ENCODE measurements at places on chromosomes 11 and 22.

DNA sequence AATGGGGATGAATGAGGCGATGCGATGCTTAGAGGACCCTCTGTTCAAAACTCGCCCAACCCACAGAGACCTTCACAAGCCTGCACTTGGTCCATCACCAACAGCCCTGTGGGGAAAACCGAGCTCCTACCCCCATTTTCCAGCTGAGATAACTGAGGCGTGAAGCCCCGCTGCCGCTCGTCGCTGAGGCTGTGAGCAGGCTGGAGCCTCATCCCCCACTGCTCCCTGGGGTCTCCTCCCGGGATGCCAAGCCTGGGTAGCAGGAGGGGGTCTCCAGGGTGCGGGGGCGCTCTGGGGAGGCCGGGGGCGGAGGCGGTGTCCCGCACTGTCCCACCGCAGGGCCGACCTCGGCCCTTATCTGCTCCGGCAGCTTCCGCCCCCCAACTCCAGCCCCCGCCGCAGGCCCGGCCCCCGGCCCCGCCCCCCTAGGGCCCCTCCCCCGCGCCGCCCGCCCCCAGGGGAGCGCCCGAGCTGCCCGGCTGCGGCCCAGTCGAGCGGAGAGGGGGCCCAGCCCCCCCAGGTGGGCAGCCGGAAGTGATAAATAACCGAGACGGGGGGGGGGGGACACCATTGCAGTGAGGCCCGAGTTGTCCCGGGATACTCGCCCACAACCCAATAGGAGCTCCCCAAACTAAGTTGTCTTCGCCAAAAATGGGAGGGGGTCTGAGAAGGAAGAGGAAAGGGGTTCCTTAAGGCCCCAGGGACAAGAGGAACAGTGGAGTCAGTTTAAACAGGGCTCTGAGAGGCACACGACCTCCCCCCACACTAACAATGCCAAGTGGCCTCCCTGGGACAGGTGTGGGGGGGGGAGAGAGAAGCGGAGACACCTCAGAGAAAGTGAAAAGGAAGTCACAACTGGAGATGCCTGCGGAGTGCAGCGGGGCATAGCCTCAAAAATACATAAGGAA is 8.3 kb upstream of the SLC39A13 start:
- DNase-seq: no peak

DNA sequence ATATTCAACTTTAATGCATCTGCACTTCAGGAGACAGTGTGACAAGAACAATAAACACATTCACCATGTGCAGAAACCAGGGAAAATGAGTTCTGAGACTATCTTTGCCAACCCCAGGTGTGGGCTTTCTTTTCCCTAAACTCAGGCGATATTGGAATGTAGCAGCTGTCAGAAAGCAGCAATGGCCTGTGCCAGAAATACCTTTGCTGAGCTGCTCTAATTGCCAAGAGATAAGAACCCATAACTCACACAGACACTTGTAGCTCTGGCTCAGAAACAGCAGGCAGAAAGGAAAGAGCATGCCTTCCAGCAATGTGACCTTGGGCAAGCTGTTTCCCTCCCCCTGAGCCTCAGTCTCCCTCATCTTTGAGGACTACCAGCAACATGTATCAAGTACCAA is 77.6 kb downstream of the PLEKHA7 start:
- no peak for DNase-seq

DNA sequence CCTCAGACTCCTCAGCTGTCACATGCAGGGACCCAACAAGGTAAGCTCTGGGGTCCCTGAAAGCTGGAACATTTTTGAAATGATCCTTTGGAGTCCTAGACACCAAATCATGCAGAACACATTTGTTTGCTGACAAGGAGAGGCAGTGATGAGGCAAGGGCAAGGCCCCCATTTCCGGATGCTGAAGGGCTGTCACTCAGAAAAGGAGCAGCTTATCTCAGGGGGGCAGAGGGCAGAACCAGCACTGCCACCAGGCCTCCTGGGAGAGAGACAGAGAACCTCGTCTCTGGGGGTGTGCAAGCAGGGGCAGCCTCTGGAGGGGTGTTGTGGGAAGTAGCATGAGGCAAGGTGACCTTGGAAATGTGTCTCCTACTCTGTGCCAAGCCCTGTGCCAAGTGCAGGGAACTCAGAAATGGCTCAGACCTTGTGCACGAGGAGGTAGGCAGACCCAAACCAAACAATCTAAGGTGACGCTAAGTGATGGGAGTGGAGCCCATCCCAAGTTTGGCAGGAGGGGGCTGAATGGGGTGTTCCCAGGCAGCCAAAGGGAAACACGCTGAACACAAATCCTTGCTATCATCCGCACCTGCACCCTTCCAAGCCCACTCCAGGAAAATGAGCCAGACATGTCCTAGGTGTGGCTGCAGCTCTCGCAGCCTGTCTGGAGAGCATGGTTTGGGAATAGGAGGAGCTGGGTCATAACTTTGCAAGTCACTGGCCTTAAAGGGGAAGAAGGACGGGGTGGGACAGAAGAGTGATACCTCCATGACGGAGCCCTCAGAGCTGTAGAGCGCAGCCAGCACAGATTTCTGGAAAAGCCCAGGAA is 94.2 kb downstream of the PDE2A start:
- DNase-seq: no peak

DNA sequence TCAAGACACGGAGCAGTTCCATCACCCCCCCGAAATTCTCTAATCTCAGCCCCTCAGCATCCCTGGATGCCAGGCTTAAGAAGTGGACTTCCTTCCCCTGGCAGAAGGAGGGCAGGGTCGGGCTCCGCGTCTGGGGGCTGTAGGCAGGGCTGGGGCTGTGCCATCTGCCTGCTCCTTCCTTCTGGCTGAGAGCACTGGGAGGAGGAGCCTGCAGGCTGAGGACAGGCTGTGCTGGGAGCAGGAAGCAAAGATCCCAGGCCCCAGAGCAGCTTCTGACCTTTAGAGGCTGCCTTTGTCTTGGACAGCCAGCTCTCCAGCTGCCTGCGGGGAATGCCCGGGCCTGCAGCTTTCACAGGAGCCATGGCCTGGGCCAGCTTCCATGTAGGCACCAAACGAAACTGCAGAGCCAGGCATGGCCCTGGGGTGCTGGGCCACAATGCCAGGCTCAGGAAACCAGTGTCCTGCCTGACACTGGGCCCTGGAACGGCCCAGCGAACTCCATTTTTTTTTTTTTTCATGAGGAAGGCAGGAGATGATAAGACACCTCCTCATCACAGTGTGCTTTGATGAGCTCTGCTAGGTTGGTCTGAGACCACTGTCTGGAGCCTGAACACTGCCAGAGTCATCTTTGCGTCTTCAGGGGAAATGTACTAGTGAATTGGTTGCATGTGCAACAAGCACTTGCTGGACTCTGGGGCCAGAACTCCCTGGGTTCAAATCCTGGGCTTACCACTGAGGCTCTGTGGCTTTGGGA is 67.9 kb downstream of the MCM5 start:
- DNase-seq: peak; percentile 73

GRCh38 chr11:32039149-32039548 is 51.7 kb upstream of the RCN1 start:
- DNase-seq: no peak

- peak; percentile 35 for DNase-seq
Measured at GRCh38 chr11:45590743-45591142, 74.7 kb downstream of the CHST1 start.

DNA sequence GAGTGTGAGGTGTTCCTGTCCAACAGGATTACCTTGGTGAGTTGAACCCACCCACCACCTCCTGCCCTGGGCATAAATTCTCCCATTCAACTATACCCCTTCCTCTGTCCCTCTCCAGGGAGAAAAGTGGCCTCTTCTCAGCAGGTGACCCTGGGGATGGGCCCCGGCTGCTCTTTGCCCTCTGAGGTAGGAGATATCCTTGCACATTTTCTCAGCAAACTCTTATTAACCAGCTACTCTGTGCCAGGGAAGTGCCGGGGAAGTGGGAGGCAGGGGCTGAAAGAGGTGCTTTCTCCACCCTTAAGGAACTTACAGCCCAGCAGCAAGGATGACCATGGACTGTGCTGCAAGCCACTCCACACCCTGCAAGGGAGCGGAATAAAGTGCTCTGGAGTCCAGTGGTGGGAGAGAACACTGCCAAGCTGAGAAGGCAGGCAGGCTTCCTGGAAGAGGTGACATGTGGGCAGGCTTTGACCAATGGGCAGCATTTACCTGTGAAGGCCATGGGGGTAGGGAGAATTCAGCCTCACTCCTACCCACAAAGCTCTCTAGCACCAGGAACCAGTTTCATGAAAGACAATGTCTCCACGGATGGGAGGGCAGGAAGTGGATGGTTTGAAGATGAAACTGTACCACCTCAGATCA is 21.9 kb upstream of the OAF start:
- no peak for DNase-seq

- DNase-seq: no peak
Measured at GRCh38 chr11:46388619-46389449, 2.7 kb downstream of the CHRM4 start.

- DNase-seq: peak; percentile 42
Measured at GRCh38 chr11:8714622-8715225, 32.1 kb downstream of the RPL27A start.

DNA sequence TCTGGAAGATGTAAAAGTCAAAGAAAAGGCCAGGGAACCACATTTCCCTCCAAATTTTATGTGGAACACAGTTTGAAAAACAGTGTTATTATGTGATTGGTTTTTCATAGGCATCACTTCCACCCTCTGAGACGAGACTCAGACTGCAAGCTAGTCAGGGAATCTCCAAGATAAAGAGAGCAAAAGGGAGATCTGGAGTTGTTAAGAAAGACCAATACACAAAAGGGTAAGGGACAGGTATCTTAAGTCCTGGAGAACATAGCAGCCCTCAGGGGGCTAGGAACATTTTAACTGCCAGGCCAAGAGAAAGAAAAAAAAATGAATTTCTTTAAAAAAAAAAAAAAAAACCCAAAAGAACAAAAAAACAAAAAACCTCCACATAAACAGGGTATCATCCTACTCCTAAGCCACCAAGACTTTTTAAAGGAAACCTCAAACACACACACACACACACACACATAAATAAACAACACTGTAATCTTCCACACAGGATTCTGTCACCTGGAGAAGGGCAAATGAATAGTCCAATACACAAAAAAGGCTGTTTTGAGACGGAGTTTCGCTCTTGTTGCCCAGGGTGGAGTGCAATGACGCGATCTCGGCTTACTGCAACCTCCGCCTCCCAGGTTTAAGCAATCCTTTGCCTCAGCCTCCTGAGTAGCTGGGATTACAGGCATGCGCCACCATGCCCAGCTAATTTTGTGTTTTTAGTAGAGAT is 44.5 kb downstream of the CELF1 start:
- no peak for DNase-seq

- no peak for DNase-seq
Measured at GRCh38 chr11:2518983-2519340, 74.2 kb downstream of the KCNQ1 start.

DNA sequence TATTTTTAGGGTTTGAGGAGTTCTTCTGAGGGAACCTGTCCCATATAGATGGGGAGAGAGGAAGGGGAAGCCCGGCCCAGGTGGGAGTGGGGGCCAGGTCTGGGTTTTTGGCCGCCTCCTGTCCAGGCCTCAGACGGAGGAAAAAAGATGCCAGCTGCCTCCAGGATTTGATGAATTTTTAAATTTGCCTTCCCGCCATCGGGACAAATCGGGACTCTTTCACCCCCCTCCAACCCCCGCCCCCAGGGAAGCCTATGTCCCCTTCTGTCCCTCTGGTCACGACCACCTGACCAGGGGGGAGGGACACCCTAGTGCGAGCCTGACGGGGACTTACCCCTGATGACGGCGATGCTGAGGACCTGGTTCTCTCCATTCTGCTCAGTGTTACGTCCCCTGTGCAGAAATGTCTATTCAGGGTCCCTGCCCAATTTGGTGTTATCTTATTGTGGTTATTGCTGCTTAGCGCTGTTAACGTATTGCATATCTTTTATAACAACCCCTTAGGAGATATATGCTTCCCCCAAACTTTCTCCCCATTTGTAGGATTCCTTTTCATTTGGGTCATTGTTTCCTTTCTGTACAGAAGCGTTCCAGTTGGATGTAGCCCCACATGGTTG is 115.9 kb upstream of the GRK3 start:
- DNase-seq: peak; percentile 58

DNA sequence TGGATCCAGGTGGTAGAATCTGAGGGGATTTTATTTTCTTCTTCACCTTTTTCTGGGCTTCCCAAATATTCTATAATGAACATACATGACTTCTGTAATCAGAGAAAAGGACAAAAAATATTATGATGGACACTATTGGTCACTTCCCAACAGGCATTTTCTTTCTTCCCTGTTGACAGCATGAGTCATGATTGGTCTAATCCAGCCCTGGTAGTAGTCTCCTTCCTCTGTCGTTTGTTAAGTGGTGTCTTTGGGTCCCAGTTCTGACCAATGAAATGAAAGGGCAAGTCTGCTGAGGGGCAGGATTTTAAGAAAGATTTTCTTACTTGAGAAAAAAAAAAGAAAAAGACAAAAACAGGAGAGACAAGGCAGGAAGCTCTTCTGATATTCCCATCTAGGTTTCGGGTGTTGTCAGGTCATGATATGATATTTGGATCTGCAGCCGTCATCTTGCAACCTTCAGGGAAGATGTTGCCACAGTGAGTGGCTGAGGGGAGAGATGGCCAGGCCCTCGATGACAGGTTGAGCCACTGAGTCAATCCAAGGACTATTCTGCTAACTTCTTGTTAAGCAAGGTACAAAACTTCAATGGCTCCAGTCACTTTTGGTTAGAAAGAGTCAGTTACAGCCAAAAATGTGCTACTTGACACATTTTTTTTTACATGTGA is 23.3 kb upstream of the PLEKHB1 start:
- DNase-seq: peak; percentile 19

DNA sequence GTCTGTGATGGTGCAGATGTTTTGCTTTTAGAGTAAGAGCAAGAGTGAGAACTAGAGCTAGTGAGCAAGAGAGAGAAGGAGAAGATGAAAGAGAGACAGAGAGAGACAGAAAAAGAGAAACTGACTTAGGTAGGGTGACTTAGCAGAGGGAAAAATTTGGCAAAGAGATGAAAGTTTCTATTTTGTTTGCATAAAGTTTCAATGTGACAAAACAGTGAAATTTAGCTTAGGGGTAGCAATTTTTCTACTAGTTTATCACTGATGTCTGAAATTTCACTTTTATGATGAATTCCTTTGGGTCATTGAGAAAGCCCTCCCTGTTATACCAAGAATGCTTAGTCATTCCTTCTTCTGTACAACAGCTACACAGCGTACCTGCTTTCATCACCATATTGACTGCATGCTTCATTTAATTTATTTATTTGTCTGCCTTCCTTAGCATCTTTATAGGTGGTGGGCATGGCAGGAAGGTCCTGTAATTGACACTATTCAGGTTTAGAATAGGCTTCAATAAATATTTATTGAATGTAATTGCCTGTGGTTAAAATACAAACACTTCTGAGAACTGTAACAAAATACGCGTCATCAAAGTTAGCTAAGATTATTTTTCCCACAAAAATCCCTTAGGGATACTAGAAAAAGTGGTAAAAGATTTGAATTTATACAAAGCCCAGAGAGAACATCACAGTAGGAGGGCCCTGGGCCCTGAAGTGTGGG is 19.9 kb upstream of the CTSC start:
- DNase-seq: peak; percentile 46

Measured in EH (cell line).